NCI-H1694 (cell line): ENCODE measurements at places on chromosomes 13 and 19.

DNA sequence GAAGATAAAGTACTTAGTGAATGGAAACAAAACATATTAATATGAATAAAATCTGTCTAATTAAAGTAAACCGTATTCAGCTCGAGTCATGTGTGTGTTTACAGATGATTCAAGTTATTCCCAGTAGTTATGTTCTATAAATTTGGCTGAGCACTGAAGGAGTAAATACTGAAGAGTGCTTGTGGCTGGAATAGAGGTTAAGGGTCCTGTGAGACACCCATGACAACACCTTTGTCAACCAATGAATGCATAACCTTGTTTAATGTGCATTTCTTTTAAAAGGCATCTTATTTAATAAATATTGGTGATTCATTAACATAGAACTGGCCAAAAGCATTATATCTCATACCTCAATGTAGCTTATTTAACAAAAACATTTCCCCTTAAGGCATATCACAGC, 577.8 kb upstream of the SLITRK5 start:
- DNase-seq: no peak

- no peak for DNase-seq
These were observed 43.6 kb upstream of the WASF3 start for GRCh38 chr13:26513931-26514330.

GRCh38 chr19:48795685-48796070, 15.2 kb downstream of the BCAT2 start:
- DNase-seq: no peak

DNA sequence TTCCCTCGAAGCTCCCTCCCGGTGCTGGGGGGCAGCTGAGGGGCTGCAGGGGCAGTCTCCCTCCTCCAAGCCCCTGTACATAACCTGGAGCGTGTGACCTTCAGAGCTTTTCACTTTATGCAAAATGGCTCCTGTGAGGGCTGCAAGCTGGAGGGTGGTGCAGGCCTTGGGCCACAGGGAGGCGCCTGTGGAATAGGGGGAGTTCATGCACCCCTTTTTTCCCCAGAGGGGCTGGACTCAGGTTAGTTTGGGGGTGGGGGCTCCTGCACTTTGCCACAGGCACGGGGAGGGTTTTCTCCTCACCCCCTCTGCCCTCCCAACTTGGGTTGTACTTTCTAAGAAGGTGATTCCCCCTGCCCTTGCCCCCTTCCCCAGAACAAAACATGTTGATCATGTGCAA, 6.6 kb upstream of the PRR19 start:
- DNase-seq: no peak

DNA sequence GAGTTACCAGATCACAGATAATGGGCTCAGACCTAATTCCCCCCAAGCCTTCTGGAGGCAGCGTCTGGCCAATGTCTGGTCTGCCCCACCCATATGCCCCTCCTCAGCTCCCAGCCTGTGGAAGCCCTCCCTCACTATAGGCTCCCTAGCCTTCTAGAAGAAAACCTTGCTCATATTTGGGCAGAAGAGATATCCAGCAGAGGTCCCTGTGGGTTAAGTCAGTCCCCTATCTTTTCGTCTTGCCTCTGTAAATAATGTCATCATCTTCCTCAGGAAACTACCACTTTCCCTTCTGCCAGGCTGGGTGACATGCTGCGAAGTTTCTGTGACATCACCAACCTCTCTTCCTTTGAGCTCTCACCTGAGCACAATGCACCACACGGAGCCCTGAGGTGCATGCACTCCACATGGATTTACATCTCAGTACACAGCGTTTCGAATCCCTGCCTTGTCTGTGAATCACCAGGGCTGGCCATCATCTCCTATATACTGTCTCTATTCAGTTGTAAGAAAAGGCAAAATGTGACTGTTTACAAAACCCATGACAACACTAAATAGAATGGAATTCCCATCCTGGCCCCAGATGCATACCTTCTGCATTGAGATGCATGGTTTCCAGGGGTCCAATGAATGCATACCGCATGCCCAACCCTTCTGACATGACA, 112.8 kb downstream of the CRYL1 start:
- DNase-seq: no peak

GRCh38 chr13:23679220-23679619, 109.0 kb downstream of the TNFRSF19 start:
- DNase-seq: no peak

DNA sequence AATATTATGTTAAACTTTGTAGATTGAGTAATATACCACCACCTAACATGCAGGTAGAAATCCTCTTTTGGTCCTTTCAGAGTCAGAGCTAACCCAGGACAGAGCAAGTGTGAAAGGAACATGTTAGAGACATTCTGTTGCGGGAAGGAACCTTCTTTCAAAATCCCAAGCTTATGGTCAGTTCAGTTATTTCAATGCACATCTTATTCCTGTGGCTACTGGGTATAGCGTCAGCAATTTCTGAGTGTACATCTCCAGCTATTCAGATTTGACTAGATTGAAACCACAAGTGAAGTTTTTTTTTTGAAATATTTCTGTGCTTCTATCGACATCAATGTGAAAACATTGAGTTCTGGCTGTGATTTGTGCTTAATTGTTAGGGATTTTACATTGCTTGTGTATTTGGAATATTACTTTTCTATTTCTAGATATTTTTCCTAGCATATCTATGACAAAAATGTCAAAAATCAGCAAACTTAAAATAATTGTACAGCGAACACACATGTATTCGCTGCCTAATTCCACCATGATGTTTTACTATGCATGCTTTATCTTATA, 165.3 kb downstream of the LMO7 start:
- DNase-seq: no peak

DNA sequence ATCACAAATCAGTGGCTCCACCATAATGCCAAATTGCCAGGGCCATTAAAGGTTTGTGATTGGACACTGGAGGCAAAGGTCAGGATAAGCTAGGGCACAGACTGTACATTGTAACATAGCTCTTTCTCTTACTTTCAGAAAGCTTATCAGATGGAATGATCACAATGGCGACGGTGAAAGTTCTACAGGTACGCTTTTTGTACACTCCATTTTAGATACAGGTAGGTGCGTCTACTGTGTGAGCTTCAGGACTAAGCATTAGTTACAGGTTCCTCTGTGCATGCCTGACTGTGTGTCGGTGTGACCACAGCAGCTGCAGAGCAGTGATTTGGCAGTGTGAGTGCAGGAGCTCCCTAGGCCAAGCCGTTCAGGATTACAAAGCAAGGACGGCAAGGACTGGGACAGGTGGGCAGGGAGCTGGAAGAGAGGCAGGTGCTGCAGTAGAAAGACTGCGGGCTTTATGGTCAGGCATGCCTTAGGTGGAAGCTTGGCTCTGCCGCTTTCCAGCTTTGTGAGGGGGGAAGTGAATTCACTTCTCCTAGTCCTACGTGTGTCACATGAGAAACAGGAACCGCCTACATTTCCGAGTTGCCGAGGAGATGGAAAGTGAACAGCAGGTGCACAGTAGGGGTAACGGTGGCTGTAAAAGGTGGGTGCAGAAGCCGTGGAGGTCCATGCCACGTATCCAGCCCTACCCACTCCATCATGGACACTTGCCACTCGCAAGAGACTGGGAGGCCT, 49.6 kb downstream of the MRPL57 start:
- DNase-seq: no peak

DNA sequence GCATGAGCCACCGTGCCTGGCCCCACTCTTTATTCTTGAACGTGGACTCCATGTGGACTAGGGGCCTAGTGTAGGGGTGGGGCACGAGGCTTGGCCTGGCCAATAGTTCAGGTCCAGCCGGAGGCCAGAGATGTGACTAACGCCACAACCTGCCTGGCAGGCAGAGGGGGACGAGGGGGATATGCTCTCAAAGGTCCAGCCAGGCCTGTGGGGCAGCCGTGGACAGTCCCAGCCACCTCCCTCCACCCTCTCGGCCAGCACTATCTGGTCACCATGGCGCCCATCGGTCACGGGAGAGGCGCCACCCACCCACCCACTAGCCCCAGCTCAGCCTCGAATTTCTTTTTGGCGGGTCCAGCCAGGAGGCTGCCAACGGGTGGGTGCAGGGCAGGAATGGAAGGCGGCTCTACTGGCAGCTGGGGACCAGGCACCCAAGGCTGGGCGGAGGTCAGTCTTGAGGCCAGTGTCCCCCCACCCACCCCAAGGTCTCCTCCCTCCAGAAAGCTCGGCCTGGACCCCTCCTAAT, 2.2 kb upstream of the CERS1 start:
- DNase-seq: no peak

DNA sequence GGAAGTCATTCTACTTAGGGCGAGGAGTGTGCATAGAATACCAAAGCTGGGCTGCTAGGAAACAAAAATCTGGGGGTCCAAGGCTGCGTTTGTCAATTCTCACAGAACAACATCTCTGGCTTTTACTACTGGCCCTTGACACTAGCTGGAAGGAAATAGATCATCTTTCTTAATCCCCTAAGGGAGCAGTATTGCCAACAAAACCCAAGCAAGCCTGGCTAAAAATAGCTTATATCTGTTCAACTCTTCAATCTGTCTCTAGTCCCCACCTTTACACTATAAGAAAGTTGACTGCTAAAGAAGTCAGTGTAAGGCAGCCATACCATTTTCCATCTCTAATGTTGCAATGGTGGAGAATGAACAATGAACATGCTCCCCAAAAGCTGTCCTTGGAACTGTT, 107.8 kb upstream of the SPRY2 start:
- DNase-seq: no peak

GRCh38 chr13:33125821-33126570, 109.8 kb downstream of the KL start:
- DNase-seq: peak; percentile 12

GRCh38 chr13:98371516-98372023, 194.5 kb upstream of the RNF113B start:
- DNase-seq: no peak

DNA sequence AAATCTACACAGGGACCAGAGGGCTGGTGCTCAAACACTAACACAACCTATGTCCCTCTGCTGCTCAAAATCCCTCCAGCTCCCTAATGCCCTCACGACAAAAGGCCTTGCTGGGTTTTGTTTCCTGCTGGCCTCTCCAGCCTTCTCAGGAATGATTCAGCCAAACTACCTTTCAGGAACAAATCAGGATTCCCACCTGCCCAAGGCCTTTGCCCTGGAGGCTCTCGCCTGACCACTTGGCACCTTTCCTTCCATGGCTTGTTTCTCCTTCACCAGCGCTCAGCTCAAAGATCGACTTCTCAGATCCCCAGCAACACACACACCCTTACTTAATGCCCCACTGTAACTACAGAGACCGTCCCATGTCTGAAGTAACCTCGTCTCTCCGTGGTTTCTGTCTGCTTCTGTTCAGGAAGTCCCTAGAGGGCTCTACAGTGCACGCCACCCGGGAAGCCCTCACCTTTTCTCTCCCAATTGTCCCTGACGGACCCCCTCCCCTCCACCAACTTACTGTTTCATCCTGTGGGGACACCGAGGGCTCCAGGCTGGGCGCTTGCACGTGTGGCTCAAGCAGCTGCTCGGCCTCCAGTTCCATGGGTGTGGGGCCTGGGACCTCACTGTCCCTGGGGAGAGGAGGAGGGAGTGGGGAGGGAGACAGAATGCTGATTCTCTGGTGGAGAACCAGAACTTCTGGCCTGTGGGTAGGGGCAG, 3.2 kb upstream of the SIX5 start:
- DNase-seq: no peak

DNA sequence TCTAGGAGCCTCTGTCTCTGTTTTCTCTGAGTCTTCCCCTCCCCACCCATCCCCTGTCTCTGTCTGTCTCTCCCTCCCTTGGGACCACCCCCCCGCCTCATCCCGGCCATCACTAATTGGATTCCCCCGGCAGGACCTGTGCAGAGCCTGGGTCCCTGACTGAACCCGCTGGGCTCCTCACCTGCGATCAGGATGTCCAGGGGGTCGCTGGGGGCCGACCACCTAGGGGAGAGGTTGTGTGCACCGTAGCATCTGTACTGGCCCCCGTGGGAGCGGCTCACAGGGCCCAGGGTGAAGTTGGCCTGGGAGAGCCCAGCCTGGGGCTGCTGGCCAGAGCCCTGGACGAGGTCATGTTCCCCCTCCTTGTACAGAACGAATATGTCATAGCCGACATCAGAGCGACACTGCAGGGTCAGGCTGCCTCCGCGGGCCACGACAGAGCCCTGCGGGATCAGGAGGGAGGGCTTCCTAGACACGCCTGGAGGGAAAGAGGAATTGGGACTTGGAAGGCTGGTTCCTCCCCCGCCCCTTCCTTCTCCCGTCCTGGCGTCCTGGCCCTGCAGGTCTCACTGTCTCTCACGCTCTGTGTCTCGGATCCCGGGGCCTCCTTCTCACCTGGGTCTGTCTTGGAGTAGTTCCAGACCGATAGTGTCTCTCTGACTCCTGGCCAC, 1.8 kb downstream of the LILRB5 start:
- DNase-seq: no peak

DNA sequence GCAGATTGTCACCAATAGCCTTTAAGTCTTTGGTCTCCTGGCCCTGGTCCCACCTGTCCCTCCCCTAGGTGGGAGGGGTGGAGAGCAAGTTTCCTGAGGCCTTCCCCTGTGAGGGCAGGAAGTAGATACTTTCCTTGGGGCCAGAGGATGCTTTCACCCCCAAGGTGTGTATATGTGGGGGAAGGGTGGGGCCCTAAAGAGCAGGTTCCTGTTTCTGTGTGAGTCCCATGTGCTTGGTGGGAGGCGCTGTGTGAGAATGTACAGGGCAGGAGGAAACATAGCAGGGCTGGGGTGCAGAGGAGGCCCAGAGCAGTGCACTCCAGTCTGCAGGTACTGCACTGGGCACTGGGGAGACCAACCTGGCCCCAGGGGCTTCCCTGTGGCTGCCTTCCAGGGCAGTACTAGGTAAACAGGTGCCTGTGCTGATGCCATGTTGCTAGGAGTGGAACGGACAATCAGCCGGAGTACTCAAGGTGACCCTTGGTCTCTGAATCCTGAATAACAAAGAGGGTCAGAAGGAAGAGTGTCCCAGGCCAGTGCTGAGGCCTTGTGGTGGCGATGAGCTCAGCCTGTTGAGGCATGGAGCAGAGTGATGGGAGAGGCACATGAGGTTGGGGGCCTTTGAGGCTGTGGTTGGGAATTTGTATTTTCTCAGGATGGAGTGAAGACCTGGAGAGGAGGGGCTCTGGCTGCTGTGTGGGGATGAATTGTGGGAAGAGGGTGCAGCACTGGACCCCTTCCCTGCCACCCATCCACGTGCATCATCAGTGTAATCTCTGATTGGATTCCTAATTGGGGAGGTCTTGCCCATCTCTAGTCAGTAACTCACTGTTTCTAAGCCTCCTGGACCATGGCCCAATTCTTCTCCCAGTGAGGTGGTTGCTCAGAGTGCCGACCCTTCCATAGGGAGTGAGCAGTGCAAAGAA, 5.1 kb downstream of the EGLN2 start:
- DNase-seq: no peak
